ENCODE measurements at places on chromosomes 7 and 10.

DNA sequence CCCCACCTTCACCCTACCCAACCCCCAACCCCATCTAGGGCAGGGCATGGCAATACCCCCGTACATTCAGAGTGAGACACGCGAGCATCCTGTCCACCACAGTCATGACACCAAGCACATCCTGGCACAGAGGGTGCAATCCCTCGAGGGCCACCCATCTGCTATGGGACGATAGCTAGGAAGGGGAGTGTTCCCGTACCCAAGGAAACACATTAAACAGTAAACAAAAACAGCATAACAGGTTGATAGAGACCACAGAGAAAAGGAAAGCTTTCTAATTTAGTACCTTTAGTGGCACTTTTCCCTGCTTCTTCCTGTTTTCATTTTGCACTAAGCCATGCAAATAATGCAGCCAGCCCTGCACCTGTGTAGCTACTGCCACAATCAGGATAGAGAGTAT is 2.3 kb upstream of the SMKR1 start:
- no peak for DNase-seq

- DNase-seq: no peak
These were observed 165.2 kb upstream of the CELF2 start for GRCh38 chr10:10852464-10852863.

GRCh38 chr10:485776-486175 is 203.7 kb downstream of the DIP2C start:
- no peak for DNase-seq

DNA sequence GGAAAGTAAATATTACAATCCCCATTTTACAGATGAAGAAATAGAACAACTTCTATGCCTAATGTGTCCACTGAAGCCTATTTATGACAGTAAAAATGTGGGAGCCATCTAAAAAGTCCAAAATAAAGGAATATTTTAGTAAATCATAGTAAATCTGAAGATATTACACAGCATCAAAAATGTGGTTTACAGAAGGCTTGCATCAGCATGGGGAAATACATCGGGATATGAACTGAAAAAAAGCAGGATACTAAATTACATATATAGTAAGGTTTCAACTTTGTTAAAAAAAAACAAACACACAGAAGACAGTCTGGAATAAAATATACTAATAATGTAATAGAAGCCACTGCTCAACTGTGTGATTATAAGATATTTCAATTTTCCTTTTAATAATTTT is 20.8 kb downstream of the CPA1 start:
- no peak for DNase-seq

DNA sequence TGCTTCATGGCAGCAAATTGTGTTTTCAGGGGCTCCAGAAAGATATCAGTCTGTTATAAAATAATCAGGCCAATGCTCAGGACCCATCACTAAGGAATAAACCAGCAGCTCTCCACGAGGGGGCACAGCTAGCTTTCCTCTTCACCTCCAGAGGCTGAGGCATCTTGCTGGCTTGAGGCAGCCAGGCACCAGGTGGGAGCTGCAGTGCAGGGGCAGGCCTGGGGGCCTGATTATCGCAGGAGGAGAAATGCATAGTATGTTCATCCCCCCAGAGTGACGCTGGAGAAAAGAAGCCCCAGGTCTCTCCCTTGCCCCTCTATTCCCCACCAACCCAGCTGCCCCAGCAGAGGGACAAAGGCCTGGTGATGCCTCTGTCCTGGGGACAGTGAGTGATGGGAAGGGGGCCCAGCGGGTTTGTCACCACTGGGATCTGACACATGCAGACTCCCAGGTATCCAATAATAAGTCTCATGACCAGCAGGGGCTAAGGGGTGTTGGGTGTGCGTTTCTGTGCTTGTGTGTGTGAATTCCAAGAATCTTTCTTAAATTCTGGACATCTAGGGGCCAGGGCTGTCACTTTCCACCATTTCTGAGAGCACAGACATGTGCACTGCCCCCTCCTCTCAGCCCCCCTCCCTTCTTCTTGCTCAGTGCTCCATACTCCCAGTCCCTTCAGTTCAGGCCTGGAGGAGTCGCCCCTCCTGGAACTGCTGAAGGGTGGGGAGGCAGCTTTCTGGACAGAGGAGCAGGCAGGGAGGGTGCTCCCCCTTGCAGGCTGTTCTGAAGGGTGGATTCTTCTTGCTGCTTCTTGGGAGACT is 128.1 kb upstream of the FAM20C start:
- no peak for DNase-seq

DNA sequence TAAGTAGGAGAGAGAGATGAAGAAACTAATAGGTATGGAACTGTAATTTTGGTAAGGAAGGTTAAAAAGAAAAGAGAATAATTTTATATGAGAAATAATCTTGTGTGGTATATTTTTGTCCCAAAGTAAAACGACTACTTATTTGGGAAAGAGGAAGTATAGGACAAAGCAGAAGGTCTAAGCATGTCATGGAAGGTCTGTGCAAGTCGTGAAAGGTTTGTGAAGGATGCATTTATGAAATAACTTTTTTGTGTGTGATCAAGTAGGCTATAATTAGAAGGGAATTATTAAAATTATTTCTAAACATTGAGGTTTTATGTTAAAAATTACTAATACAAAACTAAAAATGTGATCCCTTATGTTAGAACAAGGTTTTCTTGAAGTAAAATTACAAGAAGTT is 63.3 kb downstream of the ZNF783 start:
- DNase-seq: no peak

DNA sequence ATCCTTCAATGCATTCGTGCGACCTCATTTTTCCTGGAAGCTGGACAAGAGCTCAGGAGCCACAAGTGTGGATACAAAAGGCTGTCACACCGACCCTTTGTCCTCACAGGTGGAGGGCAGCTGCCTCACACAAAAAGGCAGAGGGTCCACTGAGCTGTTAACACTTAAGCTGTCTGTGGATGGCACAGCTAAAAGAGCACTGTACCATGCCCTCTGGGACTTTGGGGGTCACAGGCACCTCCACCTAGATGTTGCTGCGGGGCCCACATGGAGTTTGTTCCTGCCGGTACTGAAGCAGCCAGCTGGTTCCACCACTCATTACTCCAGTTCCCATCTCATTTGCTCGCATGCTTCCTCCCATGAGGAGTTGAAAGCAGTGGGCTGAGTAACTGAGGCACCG is 57.0 kb downstream of the STRA8 start:
- no peak for DNase-seq

DNA sequence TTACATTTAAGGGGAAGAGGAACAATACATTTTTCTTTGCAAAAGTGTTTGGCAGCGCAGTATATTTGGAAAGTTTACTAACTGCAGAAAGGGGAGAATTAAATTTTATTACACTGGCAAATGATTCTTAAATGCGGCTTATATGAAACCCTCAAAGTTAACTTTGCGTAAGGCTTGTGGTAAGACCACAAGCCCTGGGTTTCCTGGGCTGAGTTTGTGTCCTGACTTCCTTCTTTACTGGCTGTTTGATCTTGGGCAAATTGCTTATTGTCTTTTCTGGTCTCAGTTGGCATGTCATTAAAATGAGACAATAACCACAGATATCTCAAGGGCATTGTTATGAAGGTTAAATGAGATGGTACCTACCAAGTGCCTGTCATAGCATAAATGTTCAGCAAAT is 106.8 kb downstream of the GLRX3 start:
- no peak for DNase-seq

- no peak for DNase-seq
These were observed 45.6 kb downstream of the ZNF438 start for GRCh38 chr10:30986053-30986555.

- DNase-seq: no peak
These were observed 19.8 kb upstream of the COL26A1 start for GRCh38 chr7:101342892-101343291.

DNA sequence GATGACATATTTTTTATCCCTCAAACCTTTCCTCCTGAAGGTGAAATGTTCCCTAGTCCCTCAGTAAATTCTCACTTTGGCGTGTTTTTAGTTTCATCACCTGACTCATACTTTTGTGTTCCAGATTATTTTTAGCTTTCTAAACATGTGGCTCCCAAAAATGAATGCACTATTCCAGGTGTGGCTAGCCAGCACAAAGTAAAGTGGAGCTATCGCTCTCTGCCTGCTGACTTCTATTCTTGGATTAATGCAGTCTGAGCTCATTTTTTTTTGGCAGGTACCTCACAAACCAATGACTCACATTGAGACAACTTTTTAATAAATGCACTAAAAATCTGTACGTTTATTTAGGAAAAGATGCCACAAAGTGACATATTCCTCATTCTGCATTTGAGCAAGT is 58.8 kb upstream of the LANCL2 start:
- no peak for DNase-seq

GRCh38 chr7:54339073-54339472 is 203.1 kb upstream of the VSTM2A start:
- DNase-seq: no peak

GRCh38 chr10:122878799-122879338 is 512 bp downstream of the FAM24B start:
- DNase-seq: no peak

DNA sequence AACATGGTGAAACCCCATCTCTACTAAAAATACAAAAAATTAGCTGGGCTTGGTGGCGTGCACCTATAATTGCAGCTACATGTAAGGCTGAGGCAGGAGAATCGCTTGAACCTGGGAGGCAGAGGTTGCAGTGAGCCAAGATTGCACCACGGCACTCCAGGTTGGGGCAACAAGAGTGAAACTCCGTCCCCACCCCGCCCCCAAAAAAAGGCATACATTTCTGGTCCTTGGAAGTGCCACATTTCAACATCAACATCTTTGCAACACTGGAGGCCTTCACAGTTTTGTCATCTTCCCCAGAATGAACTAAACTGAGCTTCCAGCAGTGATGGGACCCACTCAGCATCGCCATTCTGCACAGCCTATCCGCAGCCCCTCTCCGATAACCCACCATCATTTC is 36.6 kb downstream of the FAM53B start:
- DNase-seq: no peak

GRCh38 chr7:28364082-28364481 is 48.2 kb upstream of the CREB5 start:
- no peak for DNase-seq

DNA sequence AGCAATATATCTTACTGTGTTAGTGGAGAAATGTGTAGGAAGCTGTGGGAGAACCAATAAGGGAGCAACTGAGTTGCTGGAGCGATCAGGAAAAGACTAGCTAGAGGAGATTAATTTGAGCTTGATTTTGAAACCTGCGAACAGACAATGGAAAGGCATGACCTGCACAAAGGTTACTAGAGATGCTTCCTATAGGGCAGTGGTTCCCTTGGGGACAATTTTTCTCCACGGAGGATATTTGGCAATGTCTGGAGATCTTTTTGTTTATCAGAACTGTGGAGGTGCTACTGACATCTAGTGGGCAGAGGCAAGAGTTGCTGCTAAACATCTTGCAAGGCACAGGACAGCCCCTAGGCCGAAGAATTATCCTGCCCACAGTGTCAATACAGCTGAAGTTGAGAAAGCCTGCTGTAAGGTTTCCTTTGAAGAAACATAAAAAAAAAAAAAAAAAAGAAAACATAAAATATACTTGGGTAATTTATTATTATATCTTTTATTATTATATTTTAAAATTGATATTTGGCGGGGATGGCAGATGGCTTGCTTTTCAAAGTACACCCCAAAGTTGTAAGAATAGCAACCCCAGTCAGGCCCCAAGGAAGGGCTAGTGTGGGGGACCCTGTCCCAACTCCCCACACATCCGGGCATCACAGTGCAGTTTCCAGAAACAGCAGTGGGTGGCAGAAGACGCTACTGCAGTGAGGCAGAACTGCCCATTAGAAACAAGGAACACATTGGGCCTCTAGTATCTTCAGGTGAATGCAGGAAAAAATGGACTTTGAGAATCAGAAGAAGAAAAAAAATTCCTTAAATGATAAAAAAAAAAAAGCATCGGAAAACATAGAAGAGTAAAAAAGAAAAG is 481.6 kb downstream of the SH2D4B start:
- DNase-seq: no peak

DNA sequence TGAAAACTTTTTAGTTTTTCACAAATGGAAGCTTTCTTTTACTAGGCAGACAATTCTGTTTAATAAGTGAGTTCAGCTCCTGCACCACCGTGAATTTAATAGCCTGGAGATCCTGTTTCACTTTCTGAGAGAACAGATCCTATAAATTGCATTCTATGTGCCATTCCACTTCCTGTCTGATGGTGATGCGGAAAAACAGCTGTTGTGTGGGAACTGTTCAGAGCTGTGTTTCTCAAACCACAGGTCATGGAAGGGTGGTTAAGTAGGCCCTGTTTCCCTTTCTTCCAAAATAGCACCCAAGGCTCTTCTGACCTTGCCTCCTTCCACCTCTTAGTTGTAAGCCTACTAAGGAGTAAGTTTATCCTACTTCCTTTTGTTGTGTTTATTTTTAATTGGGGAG is 97.2 kb upstream of the DKK1 start:
- DNase-seq: no peak

DNA sequence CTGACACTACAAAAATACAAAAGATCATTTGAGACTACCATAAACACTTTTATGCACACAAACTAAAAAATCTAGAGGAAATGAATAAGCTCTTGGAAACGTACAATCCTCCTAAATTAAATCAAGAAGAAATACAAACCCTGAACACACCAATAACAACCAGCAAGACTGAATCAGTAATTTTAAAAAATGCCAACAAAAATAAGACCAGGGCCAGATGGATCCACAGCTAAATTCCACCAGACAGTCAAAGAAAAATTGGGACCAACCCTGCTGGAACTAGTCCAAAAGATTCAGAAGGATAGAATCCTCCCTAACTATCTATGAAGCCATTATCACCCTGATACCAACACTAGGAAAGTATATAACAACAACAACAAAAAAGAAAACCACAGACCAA is 277.4 kb downstream of the AGMO start:
- no peak for DNase-seq

- DNase-seq: no peak
These were observed 432.6 kb downstream of the TNS3 start for GRCh38 chr7:47149208-47149839.

GRCh38 chr7:2502647-2502966 is 17.0 kb upstream of the LFNG start:
- DNase-seq: no peak

GRCh38 chr7:66321283-66321682 is 116.1 kb downstream of the TPST1 start:
- DNase-seq: no peak

DNA sequence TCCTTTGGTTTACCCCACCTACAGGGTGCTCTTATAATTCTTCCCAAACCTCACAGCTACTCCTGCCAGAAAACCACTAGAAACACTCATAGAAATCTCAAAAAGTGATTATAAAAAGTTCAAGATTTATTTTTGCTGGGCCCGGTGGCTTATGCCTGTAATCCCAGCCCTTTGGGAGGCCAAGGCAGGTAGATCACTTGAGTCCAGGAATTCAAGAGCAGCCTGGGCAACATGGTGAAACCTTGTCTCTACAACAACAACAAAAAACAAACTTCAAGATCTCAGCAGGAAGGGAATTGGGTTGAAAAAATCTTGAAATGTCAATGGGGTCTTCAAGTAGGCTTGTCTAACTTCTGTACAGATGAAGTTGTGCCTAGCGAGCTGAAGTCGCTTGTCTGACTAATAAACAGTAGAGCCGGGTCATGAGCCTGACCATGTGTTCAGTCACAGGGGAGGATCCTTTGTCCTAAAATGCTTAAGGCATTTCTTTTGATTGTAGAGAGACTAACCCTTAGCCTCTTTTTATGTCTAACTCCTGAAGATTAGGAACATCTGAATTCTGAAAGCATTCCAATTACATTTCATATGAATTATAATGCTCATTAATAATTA is 124.6 kb downstream of the NOC3L start:
- DNase-seq: no peak

GRCh38 chr10:25811052-25811685 is 122.9 kb upstream of the MYO3A start:
- DNase-seq: no peak

- DNase-seq: no peak
These were observed 81.9 kb downstream of the BUB3 start for GRCh38 chr10:123236126-123236525.
